ENCODE measurements at places on chromosomes 13 and 19.
A peak's percentile ranks its signal among the peaks of the same experiment; 100 is the strongest.

DNA sequence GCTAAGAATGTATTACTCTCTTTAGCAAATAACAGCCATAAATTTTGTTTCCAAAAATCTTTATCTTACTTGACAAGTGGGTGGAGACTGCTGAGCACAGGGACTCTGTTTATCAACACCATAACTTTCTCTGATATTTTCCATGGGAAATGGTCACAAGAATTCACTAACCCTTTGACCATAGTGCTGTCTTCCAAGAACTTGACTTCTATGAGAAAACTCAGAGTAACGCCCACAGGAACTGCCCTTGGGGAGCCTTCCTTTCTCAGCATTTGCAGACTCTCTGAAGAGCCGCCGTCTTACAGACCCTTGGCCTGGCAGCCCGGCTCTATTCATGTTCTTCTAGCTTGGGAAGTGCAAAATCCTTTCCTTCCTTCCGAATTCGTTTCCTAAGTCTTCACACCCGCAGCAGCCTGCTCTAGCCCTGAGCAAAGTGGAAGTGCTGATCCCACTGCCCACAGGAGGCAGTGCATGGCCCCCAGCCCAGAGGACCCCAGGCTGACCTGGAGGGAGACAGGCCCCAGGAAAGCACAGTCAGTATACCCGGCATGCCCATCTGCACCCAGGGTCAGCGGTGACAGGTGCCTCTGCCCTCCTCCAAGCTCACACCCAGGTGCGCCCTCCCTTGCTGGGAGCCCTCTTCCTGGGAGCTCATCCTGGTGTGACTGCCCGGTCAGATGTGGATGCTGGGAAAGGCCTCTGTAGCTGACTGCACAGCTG is 10.2 kb downstream of the GAS6 start:
- no peak for DNase-seq

DNA sequence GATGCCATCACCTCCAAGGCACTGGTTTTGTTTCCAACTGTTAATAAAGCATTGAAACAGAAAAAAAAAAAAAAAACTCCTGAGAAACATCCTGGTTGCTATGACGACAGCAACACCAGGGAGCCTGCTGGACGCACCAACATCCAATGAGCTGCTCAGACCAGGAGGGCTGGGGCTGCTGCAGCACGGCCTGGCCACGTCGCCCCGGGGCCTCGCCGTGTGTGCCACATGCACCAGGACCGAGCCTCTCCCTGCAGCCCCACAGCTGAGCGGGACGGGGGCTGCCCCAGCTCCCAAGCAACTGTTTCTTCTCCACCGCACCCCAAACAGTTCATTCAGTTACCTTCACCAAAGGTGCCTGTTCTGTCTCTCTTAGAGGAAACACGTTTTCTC is 54.5 kb downstream of the RASA3 start:
- no peak for DNase-seq

- DNase-seq: no peak
Measured at GRCh38 chr13:30705680-30706079, 29.7 kb upstream of the ALOX5AP start.

DNA sequence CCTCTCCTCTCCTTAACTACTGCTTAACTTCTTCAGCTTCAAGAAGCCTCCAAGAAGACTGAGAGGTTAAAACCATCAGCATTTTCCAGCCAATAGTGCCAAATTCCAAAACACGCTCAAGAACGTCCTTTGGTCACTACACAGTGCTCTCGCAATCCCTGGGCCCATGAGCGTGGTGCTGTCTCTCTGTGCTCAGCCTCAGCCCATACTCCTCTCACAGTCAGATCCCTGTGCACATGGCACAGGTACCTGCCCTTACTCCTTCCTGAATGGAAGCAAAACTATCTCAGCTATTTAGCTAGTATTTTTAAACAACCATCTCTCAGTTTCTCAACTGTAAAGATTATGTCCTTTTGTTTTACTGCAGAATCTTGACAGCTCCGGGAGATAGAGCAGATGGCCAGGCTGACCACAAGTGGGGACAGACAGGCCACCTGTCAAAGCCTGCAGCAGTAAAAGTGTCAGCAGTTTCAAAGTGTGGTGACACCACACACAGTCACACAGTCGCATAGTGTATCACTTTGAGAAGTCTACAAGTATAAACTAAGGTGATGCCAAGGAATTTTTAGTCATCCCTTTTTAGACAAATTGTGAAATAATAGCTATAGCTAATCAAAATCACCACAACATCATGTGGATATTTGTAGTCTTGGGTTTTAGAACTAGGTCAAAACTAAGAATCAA is 35.7 kb downstream of the DZIP1 start:
- no peak for DNase-seq

DNA sequence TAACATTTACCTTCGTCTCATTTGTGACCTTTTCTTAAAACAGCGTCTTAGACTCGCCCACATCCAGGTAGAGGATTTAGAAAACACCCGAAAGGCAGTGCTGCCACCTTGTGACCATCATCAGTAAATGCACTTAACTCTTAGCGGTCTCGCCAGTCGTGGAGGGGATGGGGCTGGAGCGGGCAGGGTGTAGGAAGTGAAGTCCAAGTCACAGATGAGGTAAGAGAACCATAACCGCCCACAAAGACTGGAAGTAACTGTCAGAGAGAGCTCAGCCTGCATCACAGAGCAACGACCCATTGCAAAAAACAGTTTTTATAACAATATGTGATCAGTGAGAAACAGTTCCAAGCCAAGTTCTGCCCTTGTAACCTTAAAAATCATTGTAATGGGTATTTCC is 10.7 kb upstream of the CEACAM3 start:
- peak; percentile 80 for DNase-seq

DNA sequence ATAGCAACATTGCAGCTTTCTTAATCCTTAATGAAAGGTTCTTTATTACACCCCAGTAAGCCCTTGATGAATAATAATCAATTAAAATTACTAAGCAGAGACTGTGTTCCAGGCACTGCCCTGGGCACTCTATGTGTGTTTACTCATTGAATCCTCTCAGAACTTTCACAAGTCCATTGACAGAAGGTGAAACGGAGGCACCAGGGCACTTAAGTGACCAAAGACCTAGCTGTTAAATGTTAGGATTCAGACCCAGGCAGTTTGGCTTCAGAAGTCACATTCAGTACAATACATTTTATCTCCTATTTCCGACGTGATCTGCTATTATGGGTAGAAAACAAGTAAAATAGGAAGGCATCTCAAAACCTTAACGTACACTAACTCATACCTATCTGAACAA is 2.7 kb downstream of the GPR183 start:
- no peak for DNase-seq

GRCh38 chr19:11164296-11164695 is 8.7 kb upstream of the SPC24 start:
- no peak for DNase-seq

DNA sequence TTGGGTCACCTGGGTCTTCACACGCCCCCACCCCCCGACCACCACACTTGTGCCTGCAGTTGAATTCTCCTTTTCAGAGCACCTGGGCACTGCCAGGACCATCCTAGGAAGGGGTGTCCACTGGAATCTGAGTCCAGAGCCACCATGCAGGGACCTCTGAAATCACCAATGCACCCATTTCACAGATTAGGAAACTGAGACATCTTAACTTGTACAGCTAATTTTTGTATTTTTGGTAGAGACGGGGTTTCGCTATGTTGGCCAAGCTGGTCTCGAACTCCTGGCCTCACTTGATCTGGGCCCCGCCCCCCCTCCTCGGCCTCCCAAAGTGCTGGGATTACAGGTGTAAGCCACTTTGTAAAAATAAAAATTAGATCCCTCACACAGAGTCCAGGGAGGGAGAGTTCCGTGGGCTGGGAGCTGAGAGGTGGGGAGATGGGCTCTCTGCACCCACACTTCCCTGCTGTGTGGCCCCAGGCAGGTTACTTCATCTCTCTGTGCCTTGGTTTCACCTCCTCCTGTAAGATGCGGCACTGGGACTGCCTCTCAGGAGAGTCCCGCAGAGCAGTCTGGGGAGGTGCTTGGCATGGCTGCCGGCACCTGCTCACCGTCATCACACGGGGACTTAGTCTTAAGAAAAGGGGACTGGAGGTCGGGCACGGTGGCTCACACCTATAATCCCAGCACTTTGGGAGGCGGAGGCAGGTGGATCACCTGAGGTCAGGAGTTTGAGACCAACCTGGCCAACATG is 45.9 kb upstream of the C19orf12 start:
- DNase-seq: no peak

- peak; percentile 98 for DNase-seq
Measured at GRCh38 chr19:40576585-40577451, at the start of gene SHKBP1. SHKBP1 (plus strand) TSS chr19:40576873; CDS start chr19:40576900, 27 bp downstream.

GRCh38 chr19:10001899-10002298 is 8.4 kb downstream of the COL5A3 start:
- DNase-seq: no peak

DNA sequence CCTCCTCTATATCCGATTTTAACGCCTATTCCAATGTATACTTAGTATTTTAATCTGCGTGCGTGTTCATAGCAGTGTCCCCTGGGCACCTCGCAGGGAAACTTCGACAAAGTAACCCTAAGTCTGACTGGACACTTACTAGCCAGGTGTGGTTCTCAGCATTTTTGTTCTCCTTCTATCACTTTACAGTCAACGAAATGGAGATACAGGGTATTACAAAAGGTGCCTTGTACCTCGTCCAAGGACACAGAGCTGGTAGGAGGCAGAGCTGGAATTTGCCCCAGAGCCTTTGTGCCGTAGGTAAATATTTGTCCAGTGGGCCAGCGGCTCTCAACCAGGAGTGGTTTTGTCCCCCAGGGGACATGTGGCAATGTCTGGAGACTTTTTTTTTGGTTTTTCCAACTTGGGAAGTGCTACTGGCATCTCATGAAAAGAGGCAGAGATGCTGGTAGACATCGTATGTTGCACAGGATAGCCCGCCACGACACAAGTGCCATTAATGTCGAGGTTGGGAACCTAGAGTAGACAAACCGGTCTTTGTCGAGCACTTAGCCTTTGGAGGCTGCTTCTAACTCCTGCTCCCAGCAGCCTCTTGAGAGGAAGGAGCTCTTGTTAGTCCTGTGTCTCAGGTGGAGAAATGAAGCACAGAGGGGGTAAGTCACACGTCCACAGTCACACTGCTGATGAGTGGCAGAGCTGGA is 1.1 kb downstream of the ZNF444 start:
- DNase-seq: no peak

GRCh38 chr13:74715718-74716117 is 581.5 kb upstream of the KLF12 start:
- no peak for DNase-seq

GRCh38 chr19:1267477-1268225 is 1.5 kb upstream of the CIRBP start:
- DNase-seq: no peak

- DNase-seq: no peak
Measured at GRCh38 chr13:91804724-91805123, 406.3 kb downstream of the GPC5 start.

DNA sequence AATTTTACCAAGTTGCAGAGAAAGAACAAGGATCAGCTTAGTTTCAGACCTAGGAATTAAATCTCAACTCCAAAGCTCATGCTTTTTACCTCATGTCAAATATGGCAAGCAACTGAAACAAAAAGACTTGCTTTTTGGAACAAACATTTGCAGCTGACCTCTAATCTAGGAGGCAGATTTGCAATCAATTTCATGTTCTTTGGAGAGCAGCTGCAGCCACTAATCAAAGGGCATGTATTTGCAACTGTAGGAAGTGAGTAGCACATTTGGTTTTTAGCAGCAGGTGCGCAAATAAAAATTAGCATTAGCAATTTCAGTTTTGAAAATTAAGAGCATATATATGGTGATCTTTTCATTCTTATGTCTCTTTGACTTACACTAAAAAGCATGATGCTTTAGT is 459.3 kb upstream of the SLC10A2 start:
- no peak for DNase-seq

DNA sequence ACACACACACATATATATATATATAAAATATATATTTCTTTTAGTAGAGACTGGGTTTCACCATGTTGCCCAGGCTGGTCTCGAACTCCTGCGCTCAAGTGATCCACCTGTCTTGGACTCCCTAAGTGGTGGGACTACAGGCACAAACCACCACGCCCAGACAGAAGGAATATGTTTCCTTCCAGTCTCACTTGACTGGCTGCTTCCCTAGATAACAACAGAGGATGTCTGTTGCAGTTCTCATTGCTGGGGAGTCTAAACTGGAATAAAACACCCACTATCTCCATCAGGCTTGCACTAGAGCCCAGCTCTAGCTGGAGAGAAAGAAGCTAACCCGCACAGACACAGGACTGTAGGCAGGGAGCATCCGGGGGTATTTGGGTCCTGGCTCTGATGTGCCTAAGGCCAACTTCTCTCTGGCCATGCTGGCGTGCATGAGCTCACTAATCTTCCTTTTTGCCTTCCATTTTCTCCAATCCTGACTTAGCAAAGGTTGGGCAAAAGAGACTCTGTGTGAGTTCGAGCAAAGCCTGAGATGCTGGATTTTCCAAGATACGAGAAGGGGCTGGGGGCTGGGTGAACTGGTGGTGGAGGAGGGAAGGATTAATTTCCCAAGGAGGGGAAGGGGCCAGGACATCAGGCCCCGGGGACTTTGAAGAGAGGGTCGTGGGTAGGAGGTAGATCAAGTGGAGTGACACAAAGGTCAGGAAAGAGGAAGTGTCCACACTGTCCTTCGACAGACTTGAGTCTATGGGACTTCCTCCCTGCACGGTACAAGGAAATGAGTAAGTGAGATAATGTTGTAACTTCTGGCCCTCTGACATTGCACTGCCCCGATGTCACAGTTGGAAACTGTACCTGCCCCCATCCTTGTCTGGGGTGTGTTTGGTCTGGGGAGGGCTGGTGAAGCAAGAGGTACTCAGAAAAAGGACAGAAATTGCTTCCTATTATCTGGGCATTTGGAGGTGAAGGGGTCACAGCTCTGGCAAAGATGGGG is 22.5 kb upstream of the ALOX5AP start:
- DNase-seq: no peak

DNA sequence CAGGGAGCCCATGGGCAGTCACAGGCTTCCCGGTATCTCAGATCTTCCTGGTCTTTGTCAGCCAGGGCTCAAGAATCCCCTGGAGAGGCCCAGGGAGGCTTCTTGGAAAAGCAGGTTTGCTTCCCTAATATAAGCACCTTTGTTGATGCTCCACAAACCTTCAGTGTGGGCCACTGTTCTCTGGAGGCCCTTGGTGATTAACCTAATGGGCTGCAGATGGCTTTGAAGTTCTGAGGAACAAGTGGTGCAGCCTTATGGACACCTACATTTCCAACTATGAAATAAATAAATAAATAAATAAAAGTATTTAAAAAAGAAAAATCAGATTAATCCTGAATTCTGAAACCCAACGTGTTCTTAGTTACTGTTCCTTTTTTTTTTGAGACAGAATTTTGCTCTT is at the start of gene BSPH1:
Gene BSPH1, minus strand, starts transcription at position 101 of the 400 bp plus-strand sequence. Its CDS starts 89 bp downstream, at position 12.
- DNase-seq: no peak

DNA sequence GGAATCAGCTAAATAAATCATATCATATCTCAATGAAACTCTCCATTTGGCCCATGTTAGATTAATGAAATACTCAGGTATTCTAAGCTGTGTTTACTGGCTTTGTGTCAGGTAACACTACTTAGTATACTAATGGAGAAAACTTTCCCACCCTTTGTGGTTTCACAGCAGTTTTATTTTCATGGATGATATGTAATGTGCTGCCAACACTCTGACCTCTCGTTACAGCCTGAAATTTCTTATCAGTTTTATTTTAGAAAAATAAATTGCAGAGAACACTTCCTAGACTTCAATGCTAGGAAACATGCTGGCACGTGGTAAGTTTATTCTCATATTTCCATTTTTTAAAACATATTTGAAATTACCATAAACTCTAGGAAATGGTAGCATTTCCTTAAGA is 758.9 kb downstream of the LIG4 start:
- DNase-seq: no peak

GRCh38 chr13:41624041-41624440 is 166.7 kb downstream of the RGCC start:
- DNase-seq: no peak
